ENCODE measurements at places on chromosomes 2 and 18. TPM values are rescaled to one million over a fixed set of nuclear protein-coding genes. Genes with fewer than 3 reads are reported as not detected.

CAPN14 gene
- 0.07 TPM for total RNA-seq

DNA sequence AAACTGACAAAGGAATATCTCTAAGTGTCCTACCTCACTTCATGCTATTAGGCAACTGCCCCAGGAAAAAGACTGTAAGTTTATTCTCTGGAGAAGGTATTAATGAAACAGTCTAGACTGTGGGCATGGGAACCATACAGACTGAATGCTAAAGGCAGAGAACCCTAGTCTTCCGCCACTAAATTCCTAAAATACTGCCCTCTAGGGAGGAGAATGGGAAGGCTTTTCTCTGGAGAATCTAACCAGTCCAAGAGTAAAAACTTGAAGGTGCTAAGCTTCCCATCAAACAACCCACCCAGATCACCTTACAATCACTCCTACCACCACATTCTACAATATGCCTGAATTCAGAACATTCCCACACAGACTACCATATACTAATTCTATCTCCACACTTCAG, 3.4 kb downstream of the SRBD1 start:
- no peaks in the 10 kb centered on the region for H3K27me3 ChIP-seq
- peaks cover 15% of the 10 kb centered on the region for H3K36me3 ChIP-seq
- no peak for DNase-seq

- no peaks in the 10 kb centered on the region for H3K4me1 ChIP-seq
- no peak for DNase-seq
- H3K27ac ChIP-seq = no peak overlapping the region
- H3K4me3 ChIP-seq = no peak overlapping the region
These were observed 79.6 kb downstream of the GLI2 start for GRCh38 chr2:120815292-120815691.

- DNase-seq = no peak
- no peak overlapping the region for H3K27ac ChIP-seq
- H3K27me3 ChIP-seq = no peaks in the 10 kb centered on the region
- H3K4me3 ChIP-seq = no peak overlapping the region
- H3K4me1 ChIP-seq = peaks cover 5% of the 10 kb centered on the region
These were observed 141.5 kb downstream of the FBXO15 start for GRCh38 chr18:74006143-74006542.

DNA sequence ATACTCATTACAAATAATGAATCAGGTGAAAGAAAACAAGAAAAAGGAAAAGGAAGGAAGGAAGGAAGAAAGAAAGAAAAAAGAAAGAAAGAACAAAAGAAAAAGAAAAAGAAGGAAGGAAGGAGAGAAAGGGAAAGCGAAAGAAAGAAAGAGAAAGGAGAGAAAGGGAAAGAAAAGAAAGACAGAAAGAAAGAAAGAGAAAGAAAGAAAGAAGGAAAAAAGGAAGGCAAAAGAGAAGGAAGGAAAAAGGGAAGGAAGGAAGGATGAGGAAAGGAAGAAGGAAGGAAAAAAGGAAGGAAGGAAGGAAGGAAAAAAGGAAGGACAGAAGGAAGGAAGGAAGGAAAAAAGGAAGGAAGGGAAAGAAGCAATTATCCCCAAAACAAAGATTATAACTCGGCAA, 1460.4 kb upstream of the PIK3C3 start:
- H3K4me3 ChIP-seq = no peak overlapping the region
- DNase-seq = no peak
- no peak overlapping the region for H3K27ac ChIP-seq

DNA sequence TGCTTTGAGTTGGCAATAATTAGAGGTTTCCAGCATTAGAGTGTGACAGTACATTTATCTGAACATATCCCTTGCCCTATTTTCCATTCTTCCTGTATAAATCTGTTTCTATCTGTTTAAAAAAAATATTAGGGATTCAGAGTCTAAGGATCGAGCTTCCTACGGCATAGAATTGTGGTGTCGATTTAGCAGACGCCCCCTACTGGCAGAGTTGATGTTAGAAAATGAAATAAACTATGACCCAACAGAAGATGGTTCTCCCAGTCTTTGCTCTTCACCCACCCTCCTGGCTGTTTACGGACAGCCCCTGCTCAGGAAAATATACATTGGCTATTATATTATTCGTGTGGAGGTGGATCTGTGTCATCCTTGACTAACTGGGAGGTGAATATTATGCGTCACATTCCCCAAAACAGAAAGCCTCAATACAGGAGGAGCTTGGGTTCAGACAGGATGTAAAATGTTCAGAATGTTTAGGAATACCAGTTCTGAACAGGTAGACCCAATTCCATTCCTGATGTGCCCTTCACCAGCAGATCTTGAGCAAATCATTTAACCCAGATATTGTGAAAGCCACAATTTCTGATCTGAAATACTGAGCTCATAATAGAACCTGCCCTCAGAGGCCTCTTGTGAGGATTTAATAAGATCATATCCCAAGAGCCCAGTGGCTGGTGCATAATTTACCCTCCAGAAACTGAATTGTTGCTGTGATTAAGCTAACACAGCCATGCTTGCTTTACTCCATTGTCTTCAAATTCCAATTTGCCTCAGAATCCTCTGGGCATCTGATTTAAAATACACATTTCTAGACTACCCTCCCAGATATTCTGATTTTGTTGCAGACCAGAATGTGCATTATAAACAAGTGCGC, 10.8 kb upstream of the ERMN start:
- peak overlapping the region; percentile 16 for H3K4me3 ChIP-seq
- H3K4me1 ChIP-seq = peaks cover 38% of the 10 kb centered on the region
- H3K27me3 ChIP-seq = no peaks in the 10 kb centered on the region
- H3K36me3 ChIP-seq = peaks cover 21% of the 10 kb centered on the region

- H3K4me1 ChIP-seq = peaks cover 21% of the 10 kb centered on the region
- DNase-seq = no peak
- no peak overlapping the region for H3K4me3 ChIP-seq
These were observed 2.4 kb upstream of the NEDD4L start for GRCh38 chr18:58041633-58042032.

GRCh38 chr2:85804583-85804982, 50.8 kb downstream of the ATOH8 start:
- peaks cover 6% of the 10 kb centered on the region for H3K27me3 ChIP-seq
- DNase-seq = peak; percentile 77

DNA sequence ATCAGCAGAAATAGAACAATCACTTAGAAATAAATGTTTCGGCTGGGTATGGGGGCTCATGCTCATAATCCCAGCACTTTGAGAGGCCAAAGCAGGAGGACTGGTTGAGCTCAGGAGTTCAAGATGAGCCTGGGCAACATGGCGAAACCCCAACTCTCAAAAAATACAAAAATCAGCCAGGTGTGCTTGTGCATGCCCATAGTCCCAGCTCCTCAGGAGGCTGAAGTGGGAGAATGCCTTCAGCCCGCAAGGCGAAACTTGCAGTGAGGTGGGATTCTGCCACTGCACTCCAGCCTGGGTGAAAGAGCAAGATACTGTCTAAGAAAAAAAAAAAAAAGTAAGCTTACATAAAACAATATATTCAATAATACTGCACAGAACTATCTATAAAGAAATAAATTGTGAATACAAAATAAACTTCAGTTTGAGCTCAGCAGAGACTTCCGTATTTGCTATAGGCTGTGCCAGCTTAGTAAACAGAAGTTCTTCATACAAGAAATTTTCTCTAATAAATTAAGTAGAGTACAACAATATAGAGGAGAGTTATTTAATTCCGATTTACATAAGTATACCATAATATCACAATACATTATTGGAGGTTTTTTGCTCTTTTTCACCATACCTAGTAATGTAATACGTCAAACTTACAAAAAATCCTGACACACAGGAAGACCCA, 43.6 kb downstream of the SRBD1 start:
- peak; percentile 66 for DNase-seq
- peaks cover 37% of the 10 kb centered on the region for H3K36me3 ChIP-seq
- peak overlapping the region; percentile 91 for H3K27ac ChIP-seq
- H3K27me3 ChIP-seq = no peaks in the 10 kb centered on the region
- peaks cover 19% of the 10 kb centered on the region for H3K4me1 ChIP-seq

- peaks cover 5% of the 10 kb centered on the region for H3K4me1 ChIP-seq
- H3K27ac ChIP-seq = no peak overlapping the region
- no peak for DNase-seq
- H3K36me3 ChIP-seq = no peaks in the 10 kb centered on the region
- no peaks in the 10 kb centered on the region for H3K27me3 ChIP-seq
These were observed 124.6 kb downstream of the ZNF407 start for GRCh38 chr18:74722237-74722636.

DNA sequence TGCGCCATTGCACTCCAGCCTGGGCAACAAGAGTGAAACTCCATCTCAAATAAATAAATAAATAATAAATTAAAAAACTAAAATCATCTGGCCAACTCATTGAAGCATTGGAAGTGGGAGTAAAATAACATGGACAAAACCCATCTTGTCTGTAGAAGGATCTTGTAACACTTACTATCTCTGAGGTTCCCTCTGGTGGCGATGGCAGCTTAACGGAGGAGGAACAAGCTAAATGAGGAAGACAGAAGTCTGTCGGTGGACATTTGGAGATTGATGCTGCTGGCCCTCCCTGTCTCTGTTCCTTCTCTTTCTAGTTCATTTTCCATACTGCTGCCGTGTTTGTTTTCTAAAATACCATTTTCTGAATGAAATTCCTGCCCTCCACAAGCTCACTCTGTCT, 43.4 kb downstream of the ZCCHC2 start:
- DNase-seq = peak; percentile 62
- no peak overlapping the region for H3K27ac ChIP-seq
- no peaks in the 10 kb centered on the region for H3K27me3 ChIP-seq
- H3K4me1 ChIP-seq = peaks cover 4% of the 10 kb centered on the region

DNA sequence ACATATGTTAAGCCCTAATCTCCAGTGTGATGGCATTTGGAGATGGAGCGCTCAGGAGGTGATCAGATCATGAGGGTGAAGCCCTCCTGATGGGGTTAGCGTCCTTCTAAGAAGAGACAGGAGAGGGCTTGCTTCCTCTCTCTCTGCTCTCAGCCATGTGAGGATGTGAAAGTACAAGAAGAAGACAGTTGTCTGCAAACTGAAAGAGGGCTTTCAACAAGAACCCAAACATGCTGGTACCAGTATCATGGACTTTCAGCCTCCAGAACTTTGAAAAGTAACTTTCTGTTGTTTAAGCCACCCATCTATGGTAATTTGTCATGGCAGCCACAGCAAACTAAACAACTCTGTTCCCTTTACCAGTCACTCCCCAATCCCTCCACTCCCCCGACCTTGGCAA, 47.4 kb downstream of the CACNB4 start:
- peaks cover 5% of the 10 kb centered on the region for H3K27me3 ChIP-seq
- H3K4me1 ChIP-seq = no peaks in the 10 kb centered on the region
- no peak for DNase-seq

All from activated CD4-positive, alpha-beta T cell treated with anti-CD3 and anti-CD28 coated beads, Interleukin-2, amount 10 ng/mL, durations not matched to agents 24 days and 14 days (primary cell).